ENCODE measurements at places on chromosomes 13 and 19.
A peak's percentile ranks its signal among the peaks of the same experiment; 100 is the strongest.

GRCh38 chr13:54637366-54637765, 1608.8 kb downstream of the OLFM4 start:
- DNase-seq, result no peak

DNA sequence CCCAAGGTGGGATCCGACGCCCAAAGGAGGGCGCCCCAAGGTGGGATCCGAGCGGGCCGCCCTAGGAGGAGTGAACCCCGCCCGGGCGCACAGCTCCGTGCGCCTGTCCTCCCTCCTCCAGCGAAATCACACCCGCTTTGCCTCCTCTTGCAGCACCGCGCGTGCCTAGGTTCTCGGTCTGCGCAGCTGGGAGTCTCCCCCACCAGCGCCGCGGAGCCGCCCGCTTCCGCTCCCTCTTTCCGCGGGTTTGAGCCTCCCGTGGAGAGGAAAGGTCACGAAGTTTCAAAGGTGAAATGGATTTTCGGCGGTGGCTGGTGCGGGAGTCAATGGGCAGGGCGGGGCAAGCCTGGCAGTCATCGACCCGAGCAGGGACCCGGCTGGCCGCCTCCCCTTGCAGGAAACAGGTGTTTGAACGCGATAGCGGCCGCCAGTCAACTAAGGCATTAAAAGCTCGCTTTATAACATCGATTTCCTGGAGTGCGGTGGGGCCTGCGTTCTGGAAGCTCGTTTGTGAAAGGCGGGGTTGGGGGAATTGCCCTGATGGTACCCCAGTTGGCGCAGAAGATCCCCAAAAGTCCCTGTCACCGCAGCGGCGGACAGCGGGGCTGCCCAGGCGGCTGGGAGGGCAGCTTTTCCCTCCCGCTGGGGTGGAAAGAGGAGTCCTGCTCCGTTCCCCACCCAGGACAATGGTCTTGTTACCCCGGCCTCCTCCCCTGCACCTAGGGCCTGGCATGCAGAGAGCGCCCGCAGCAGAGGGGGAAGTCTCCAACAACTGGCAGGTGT, 9.0 kb upstream of the SOX1 start:
- peak; percentile 81 for DNase-seq

DNA sequence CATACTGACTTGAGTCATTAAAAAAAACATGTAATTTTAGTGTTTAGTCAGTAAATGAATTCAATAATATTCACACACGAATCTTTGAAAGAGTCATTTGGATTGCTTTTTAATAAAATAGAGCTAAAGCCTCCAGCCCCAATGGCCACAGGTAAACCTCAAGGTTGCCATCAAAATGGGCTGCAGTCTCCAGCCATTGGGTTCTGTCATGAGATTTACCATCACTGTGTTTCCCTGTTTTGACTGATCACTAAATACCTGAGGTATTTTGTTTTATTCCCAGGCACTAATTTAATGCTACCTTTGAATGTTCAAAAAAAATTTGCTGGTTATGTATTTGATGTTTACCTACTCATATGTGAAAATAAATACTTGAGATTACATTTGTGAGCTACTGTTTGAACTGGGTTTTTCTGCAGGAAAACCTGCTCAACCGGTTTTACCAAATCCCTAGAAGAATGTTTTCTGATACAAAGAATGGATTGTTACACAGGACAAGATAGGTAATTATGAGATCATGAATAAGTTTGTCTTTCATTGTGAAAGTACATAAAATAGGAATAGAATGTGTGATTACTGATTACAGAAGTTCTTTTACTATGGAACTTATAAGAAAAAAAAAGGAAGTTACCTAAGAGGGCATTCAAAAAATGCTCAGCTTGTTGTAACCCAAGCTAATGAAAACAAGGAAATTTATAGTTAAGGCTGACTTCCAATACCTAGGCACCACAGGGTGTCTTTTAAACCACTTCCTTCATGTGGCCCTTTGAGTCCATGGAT, 391.3 kb downstream of the EFNB2 start:
- peak; percentile 40 for DNase-seq

GRCh38 chr13:24764276-24764630, 284 bp downstream of the RNF17 start:
- DNase-seq, result no peak

DNA sequence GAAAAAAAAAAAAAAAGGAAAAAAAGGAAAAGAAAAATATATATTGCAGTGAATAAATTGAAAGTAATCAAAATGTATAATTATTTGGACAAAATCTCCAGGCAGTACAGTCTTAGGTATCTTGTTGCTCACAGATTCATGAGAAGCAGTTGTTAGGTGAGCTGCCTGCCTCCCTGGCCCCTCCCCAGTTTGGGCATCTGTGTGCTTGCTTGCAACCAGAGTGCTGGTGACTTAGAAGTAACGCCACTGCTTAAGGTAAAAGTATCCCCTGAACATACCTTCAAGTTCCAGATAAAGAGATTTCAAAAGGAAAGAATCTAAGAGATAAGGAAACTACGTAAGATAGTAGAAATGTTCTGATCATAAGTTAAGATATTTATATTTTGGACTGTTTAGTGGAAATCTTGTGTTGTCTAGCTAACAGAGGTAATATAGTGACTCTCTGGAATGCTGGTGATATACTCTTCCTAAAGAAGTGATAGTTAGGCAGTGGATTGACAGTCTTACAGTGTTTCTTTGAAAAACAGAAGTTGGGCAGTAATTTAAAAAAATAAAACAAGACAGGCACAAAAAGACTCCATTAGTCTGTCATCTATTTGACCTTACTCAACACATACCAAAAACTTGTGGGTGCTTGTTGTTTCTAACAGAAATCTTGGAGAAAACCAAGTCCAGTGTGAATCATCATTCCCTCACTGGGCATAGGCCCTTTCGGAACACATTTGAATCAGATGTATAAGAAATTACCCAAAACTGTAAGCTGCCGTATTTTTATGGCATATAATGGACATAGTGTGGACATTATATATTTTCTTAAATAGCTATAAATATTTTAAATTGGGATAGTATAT, 38.3 kb upstream of the KCTD4 start:
- no peak for DNase-seq

DNA sequence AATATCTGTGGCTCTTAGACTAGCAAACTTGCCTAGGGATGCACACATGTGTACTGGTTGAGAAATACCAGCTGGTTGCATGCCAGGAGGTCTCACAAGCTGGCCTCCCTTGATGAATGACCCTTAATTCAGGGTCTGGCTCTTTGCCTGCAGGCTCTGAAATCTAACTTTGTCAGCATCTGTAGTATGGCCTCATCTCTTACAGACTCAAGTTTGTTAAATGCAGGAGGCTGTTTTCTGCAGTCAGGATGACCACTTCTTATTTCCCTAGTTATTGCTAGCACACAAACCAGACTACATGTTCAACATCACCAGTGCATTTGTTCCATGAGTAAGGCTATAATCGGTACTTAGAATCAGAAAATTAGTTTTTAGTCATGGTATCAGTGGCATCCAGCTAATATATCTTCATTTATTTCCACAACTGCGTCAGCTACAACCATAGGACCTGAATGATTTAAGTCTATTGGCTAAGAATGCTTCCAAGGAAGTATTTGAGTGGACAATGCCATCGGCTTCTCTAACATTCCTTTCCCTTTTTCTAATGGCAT, 23.3 kb upstream of the POSTN start:
- no peak for DNase-seq

- DNase-seq, result no peak
These were observed 2.4 kb downstream of the GRIN3B start for GRCh38 chr19:1002600-1002999.

DNA sequence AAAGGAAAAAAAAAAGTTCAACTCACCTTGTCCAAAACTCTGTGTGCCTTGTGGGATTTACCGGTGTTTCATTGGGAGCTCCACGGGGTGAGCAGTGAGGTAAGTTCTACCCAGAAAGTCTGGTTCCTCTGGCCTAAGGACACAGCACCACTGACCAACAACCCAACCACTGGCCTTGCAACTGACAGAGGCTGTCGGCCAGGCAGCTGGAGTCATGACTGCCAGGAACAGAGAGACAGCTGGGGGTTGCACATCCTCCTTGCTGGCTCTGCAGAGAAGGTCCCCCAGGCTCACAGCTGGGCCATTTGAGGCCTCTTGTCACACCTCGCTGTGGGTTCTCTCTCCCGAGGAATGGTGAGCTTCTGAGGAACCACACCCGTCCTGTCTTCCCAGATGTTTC, 59.5 kb downstream of the ANKRD10 start:
- DNase-seq, result no peak

DNA sequence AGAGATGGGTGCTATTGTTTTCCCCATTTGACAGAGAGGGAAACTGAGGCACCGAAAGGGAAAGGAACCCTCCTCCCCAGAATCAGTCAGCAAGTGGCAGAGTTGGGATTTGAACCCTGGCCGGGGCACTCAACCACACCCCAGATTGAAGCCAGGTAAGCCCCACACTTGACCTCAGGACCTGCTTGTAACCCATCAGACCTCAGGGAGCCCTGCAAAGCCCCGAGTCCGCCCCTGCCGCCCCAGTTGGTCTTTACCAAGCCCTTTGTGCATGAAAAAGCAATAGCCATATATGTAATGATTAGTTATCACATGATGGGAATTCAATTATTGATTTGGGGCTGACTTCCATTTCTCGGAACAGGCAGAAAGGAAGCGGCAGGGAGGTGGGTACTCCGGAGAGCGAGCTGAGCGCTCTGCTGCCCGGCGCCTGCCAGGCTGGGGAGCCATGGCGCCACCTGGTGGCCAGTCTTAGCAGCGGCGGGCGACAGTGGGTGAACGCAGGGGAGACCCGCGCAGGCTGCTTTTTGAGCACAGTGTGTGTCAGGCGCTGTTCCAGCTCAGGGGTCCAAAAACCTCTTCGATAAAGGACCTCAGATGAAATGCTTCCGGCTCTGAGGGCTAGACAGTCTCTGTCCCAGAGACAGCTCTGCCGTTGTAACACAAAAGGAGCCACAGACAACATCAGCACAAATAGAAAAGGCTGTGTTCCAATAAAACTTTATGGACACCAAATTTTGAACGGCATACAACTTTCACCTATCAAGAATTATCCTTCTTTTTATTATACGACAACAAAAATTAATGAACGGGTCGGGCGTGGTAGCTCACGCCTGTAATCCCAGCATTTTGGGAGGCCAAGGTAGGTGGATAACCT, 82.9 kb upstream of the CACNA1A start:
- DNase-seq, result peak; percentile 17
